ENCODE measurements at places on chromosomes 16 and 17.

GRCh38 chr17:37547986-37548385 lies 58.3 kb downstream of the DUSP14 start:
- no peak for DNase-seq

DNA sequence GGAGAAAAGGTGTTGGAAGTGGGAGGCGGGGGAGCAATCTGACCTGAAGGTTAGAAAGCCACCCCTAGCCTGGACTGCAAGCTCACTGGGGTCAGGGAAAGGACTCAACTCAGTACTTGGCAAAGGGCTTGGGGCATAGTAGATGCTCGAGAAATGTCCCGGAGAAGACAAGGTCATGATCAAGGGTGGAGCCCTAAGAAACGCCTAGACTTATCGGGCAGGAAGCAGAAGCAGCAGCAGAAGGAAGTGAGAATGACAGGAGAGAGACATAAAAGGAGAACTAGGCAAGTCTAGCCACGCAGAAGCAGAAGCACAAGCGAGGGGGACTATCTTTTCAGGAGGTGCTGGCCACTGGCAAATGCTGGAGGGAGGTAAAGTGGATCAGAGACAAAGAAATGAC lies 10.2 kb downstream of the COTL1 start:
- DNase-seq: no peak

- no peak for DNase-seq
These were observed 150.6 kb upstream of the ZFHX3 start for GRCh38 chr16:73198481-73198880.

- no peak for DNase-seq
These were observed 31.3 kb downstream of the ASIC2 start for GRCh38 chr17:33261820-33262219.

DNA sequence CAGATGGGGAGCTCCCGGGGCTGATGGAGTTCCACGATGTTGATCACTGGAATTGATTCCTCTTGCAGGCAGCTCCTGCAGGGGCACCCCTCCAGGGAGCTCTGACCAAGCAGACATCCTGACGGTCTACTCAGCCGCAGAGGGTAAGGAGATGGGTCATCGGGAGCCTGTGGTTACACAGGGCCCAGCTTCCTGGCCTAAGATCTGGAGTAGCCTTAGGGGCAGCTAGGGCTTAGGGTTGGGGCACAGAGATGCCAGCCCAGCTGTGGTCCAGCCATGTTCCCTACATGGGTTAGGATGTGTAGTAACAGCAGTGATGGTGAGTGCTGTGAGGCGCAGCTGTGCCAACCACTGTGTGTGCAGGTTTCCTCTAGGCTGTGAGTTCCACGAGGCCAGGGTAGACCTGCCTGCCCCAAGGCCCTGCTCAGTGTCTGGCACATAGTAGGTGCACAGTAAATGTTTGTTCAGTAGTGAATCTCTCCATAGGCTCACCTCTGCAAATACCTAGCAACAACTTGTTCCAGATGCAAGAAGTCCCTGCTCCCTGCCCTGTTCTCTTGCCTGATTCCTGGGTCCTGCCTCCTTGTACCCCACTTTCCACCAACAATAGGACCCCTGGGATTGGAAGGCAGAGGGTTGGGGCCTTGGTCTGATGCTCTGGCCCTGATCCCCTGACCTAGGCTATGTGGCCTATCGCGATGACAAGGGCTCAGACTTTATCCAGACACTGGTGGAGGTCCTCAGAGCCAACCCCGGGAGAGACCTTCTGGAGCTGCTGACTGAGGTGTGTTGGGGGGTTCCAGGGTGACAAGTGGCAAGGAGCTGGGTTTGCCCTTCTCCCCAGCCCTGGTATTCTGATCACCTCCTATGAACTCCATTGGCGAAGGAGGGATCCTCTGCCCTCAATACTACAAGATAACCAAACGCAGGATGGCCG lies 13.7 kb downstream of the ZNF213 start:
- DNase-seq: no peak

DNA sequence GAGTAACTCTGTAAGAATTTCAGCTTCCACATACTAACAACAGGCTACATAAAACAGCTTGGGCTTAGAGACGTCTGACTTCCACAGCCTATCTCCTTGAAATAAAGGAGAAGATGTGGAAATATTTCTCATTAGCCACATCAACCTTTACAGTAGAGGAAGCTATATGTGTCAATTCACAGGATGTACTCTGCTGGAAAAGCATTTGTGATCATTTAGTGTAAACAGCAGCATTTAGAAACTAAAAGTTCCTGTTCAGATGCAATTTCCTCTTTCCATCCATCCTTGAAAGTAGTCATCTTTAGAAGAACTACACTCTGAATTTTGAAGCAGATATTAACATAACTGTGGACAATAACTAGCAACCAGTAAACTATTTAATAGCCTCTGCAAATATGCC lies 46.2 kb downstream of the XPO6 start:
- no peak for DNase-seq

DNA sequence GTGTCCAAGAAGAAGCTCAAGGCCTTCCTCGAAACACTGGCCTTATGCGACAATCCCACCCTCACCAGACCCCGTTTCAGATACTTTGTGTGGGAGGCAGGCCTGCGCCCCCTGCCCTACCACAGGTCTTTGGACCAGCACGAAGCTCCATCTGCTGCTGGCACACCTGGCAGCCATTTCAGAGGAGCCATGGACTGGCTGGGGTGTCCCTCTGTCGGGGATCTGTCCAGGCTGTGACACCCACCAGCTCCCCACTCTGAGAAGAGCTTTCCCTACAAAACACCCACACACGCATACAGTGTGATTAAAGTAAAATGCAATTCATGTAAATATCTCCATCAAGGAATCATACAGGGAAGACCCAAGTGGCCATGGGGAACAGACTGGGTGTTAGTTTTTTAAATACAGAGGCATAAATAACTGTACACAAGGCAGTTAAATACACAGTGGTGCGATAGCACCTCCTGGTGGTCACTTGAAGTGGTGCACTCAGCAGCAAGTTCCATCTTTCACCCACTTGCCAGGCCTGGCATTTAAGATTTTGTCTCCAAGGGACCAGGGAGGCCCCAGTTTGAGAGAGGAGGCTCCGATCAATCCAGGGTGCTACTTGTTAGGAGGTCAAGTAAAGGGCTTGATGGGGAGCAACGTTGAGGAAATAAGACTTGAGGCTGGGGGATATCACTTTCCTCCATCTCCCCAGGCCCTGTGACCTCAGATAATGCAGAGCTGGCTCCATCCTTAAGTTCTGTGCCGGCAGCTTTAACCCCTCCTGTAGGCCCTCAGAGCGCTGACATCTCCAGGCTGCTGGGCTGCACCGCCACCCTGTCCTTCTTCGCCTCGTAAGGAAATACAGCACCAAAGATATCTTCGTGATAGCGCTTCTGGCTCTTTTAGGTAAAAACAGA lies 43.6 kb downstream of the NOS2 start:
- peak; percentile 64 for DNase-seq

DNA sequence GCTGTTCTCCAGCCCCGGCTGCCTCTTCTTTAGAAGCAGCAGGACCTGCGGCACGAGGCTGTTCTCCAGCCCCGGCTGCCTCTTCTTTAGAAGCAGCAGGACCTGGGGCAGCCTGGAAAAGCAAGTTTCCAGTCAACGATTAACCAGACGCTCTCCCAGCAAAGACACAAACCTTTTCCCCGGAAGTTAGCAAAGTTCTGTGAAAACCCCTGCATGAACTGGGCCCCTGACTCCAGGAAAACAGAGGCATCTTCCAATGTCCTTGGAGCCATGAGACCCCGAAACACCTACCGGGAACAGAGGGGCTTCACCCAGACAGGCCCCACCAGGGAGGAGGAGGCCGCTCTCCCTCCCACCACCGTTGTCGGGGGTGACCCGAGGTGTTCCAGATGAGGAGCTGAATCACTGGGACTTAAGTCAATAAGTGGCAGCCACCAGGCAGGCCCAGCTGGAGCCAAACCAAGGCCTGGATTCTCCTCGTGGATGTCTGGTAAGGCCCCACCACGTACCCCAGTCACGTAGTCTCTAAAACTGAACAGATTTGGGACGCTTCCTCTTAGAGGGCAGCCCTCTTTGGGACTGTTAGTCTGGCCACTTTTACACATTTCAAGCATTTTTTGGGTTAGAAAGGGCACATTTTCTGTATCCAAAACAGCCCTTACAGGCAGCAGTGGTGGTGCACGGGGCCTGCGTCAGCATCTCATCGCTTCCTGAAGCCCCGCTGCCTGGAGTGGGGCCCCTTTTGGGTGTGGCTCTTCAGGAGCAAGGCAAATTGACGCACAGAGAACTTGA lies at the start of gene RPH3AL:
Gene RPH3AL, minus strand, starts transcription at position 387 of the 792 bp plus-strand sequence. CDS start 25,264 bp downstream, outside the sequence.
- peak; percentile 64 for DNase-seq

DNA sequence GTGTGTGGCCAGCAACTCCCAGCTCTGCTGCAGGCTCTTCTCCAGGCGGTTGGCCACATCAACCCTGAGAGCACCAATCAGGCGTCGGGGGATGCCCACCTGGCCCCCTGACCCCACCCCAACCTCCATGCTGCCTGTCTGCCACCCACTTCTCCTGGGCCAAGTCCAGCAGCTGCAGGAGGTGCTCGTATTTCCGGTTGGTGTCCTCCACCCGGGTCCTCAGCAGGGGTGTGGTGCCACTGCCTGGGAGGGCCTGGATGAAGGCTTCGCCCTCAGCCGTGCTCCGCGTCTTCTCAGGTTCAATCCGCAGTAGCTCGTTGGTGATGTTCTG lies 44.6 kb downstream of the UBN1 start:
- no peak for DNase-seq

DNA sequence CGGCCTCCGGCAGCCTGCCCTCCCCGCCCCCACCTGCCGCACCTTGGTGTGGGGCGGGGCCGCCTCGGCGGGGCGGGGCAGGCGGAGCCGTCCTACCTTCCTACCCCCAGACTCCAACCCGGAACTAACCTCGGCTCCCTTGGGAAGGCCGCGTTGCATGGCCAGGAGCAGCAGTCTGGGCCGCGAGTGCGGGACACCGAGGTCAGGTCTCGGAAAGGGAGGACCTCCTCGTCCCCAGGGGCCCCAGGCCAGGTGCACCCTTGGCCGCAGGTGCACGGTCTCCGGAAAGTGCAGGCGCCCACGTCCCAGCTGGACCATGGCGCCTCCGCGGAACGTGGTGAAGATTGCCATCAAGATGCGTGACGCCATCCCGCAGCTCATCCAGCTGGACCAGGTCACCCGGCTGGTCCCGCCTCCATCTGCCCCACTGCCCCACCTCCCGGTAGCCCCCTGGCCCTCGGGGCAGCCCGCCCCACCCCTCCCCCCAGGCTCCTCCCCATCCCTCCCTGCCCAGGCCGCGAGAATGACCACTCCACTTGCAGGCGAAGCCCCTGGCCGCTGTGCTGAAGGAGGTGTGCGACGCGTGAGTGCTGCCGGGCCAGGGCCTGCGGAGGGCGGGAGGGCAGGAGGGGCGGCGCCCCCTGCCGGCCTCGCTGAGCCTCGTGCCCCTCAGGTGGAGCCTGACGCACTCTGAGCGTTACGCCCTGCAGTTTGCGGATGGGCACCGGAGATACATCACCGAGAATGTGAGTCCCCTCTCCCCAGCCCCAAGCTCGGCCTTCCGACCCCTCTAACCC lies at the start of gene ELMO3:
Gene ELMO3, plus strand, starts transcription at position 121 of the 797 bp plus-strand sequence. Its CDS starts 196 bp downstream, at position 317.
- no peak for DNase-seq

GRCh38 chr16:70660672-70661350 lies 14.5 kb downstream of the IL34 start:
- DNase-seq: no peak

DNA sequence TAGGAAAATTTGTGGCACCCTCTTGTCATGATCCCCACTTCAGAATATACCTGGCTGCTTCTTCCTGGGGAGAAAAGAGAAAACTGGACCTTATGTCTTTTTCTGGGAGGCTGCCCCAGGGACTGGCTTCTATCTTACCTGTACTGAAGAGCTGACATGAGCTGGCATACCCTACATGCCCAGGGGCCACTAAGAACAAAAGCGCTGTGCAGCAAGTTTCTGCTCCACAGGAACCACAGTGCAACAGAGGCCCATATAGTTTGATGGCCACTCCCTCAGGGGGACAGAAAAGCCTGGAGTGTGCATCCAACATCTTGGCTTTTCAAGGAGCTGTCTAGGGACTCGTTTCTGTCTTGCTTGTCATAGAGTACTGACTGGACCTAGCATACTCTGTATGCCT lies 96.8 kb upstream of the NACA2 start:
- no peak for DNase-seq

DNA sequence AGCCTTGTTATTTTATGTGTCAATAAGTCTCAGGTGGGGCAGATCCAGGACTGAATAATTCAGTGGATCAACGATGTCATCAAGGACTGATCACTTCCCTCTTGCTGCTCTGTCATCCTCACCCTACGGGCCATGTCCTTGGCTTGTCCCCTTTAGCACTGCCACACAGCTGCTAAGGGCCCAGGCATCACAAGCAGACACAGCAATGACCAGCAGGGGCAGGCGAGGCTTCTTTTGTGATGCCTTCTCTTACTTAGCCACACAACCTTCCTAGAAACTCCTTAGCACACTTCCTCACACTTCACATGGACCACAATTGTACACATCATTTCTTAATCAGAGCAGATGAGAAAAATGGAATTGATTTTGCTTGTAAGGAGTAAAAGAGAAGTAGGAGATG lies 356.3 kb upstream of the SOX9 start:
- DNase-seq: no peak

- DNase-seq: no peak
These were observed 155.9 kb downstream of the AXIN2 start for GRCh38 chr17:65405563-65405962.

GRCh38 chr17:38663125-38663751 lies 11.5 kb downstream of the EPOP start:
- peak; percentile 57 for DNase-seq

DNA sequence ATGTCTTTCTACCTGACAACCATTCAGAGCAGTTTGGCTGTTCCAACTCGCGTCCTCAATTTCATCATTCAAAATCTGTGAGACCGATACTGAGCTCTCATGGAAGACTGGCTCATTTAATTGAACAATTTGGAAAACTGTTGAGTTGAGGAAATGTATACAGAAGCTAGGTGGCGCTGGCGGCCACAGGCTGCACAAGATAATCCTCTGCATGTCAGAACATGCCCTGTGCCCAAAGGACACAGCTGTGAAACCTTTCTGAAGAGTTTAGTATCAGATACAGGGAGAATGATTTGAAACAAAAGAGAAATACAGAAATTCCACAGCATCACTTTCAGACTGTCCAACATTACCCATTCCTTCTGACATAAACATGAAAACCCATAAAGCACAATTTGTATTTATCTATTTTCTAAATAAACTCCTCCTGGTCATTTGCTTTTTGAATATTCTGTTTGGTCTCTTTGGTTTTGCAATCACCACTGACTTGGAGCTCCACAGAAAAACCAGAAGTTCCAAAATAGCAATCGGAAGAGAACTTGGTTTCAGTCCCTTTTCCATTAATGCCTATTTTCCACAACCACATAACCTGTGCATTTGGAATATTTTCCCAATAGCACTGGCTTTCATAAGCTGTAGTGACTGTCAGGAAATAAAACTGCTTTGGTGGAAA lies 192.8 kb downstream of the MAP2K6 start:
- peak; percentile 83 for DNase-seq

DNA sequence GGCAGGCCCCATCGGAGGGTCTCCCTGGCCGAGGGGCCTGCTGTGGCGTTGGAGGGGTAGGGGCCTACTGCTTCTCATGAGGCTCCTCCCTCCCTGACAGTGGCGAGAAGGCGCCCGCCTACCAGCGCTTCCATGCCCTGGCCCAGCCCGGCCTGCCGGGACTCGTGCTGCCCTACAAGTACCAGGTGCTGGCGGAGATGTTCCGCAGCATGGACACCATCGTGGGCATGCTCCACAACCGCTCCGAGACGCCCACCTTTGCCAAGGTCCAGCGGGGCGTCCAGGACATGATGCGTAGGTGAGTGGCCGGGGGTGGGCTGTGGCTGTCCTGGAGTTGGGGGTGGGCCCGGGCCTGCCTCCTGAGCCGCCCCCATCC lies 1.7 kb downstream of the CDT1 start:
- DNase-seq: no peak
